ENCODE measurements at places on chromosomes 12 and 14.

GRCh38 chr12:12979731-12980259, 20.3 kb downstream of the HEBP1 start:
- no peak for DNase-seq

- DNase-seq: peak; percentile 18
Observed at GRCh38 chr12:124680863-124681778, 113.7 kb upstream of the NCOR2 start.

GRCh38 chr14:56733396-56733795, 76.9 kb downstream of the OTX2 start:
- no peak for DNase-seq

DNA sequence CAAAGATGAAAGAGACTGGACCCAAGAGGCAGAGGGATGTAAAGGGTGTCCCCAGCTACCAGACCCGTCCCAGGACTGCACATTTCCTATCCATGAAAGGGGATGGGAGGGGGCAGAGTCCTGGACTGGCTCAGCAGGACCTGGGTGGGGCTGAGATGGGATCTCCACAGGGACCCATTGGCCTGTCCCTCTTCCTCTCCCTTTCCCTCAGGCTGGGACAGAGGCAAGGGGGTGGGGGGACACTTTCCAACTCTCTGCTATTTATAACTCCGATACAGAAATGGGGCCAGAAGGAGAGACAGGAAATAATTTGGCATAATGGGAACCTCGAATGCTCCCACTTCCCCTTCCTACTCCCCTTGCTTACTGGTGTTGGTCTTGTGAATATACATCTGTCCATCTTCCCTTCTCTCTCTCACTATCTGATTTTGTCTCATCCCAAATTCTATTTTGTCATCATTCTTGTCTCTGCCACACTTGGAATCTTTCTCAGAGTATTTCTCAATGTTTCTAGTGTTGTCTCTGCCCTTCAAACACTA, 1.1 kb upstream of the ITGA7 start:
- DNase-seq: no peak

- no peak for DNase-seq
Observed at GRCh38 chr12:80058586-80058985, 40.8 kb upstream of the OTOGL start.

GRCh38 chr12:50720085-50720484, 43.8 kb upstream of the ATF1 start:
- no peak for DNase-seq
